ENCODE measurements at places on chromosomes 7 and 10. TPM values are rescaled to one million over a fixed set of nuclear protein-coding genes. Genes with fewer than 3 reads are reported as not detected.

GRCh38 chr7:83347945-83348444 is 185.3 kb upstream of the PCLO start:
- DNase-seq, result no peak

GRCh38 chr7:47454069-47454973 is 127.6 kb downstream of the TNS3 start:
- DNase-seq, result no peak

- no peak for DNase-seq
Observed at GRCh38 chr10:60578217-60578616, 188.5 kb upstream of the ANK3 start.

GRCh38 chr10:131078131-131078881 is 233.2 kb downstream of the TCERG1L start:
- no peak for DNase-seq

DNA sequence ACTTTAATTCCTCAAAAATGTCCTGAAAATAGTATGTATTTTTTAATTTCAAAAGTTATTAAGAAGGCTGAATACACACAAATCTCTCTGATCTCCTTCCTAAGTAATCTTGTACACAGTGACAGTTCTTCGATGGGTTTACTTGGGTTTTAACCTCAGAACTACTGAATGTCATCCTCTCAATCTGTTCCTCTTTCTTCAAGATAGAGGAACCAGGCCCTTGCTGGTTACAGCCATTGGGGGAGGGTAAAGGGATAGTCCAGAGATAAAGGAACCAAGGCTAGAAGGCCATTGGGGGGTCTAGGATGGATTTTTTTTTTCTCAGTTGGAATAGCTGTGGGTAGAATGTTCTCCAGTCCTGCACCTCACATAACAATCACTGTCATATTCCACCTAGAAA is 224.9 kb downstream of the SKIDA1 start:
- DNase-seq, result no peak

GRCh38 chr7:80725181-80725611 is 86.8 kb downstream of the CD36 start:
- no peak for DNase-seq

GRCh38 chr10:69757553-69758309 is 44.0 kb upstream of the COL13A1 start:
- DNase-seq, result no peak

DNA sequence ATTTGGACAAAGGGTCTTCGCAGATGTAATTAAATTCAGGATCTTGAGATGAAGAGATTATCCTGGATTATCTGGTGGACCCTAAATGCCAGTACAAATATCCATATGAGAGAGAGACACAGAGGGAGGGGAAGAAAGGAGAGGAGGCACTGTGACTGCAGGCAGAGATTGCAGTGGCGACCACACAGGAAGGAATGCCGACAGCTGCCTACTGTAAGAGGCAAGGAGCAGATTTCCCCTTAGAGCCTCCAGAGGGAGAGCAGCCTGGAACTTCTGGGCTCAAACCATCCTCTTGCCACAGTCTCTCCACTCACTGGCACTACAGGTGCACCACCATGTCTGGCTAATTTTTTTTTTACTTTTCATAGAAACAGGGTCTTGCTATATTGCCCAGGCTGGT is 152.3 kb downstream of the SDK1 start:
- no peak for DNase-seq

DNA sequence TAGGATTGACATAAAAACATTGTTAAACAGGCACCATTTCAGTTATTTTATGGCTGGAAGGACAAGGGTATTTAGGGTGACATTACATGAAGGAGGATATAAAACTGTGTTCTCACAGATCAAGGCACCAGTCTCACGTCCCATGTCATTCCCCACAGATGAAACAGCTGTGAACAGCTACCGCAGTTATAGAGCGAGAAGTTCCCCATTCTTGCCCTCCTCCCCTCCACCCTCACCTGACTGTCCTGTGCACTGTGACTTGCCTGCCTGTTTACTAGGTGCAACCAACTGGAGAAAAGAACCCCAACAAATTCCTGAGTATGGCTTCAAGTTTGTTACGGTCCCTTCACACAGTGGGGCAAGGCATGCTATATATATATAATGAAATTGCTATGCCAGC is 141.6 kb downstream of the SND1 start:
- no peak for DNase-seq

- DNase-seq, result no peak
Observed at GRCh38 chr7:28410628-28411531, 1.4 kb upstream of the CREB5 start.

DNA sequence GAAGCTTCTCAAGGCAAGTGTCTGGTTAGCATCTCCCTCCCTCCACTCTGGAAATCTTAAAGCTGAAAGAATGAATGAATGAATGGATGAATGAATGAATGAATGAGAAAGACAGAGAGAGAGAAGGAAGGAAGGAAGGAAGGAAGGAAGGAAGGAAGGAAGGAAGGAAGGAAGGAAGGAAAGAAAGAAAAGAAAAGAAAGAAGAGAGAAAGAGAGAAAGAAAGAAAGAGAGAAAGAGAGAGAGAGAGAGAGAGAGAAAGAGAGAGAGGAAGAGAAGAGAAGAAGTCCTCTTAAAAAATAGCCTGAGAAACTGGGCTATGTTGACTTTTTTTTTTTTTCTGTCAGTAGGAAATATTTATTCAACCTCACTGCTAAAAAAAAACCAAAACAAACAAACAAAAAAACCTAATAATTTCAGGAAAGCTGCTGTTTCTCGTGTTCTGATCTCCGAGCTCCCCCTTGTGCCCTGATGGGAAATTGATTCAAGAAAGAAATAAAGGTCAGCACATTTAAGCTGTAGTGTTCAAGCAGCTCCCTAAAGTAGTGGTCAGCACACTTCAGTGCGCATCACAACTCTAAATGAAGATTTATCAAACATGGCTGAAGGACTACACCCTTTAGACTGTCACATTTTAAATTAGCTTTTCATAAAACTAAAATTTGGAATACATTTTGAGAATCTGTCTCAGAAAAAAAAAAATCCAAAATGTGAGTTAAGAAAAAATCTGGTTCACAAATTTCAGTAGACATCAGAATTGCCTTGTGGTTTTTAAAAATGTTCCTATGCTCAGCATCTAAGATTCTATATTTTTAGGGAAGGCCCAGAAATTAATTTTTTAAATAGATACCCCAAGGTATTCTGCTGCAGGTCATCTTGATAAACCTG is 154.3 kb downstream of the ELAPOR2 start:
- DNase-seq, result no peak

- DNase-seq, result no peak
Observed at GRCh38 chr7:114921631-114922025, 266 bp upstream of the MDFIC start.

- DNase-seq, result no peak
Observed at GRCh38 chr10:72542396-72542815, 83.5 kb downstream of the MICU1 start.

- DNase-seq, result no peak
Observed at GRCh38 chr10:61100887-61101286, 156.9 kb upstream of the RHOBTB1 start.

- no peak for DNase-seq
Observed at GRCh38 chr7:134639061-134639460, 7.6 kb upstream of the BPGM start.

DNA sequence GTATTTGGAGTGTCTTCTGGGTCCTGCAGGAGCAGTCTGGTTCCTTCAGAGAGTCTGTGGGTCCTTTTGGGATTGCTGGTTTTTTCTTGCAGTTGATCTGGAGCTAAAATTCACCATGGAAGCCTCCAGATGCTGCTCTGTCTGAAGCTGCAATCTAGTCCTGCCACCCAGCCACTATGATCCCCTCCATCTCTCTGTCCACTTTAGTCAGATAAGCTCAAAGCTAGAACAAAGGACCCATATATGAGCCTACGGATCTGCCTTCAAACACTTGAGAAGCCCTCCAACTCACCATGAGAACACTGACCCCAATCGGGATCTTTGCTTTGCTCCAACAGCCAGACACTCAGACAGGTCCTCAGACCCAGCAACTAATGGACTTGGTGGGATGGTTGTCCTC is 618 bp upstream of the TBXAS1 start:
- DNase-seq, result no peak

Gene CUZD1
- 0.98 TPM for total RNA-seq

Gene COL13A1
- total RNA-seq, result 0.80 TPM

Gene HOXA5
- 48.7 TPM for total RNA-seq

Gene TSPAN33
- total RNA-seq, result 3.9 TPM

Gene SAP25
- total RNA-seq, result 0.98 TPM

Gene CALY
- 0.66 TPM for total RNA-seq

Gene SYT15B
- 3.8 TPM for total RNA-seq

Gene LRRD1
- not detected for total RNA-seq

Gene WNT8B
- total RNA-seq, result not detected

Gene AVL9
- 54.4 TPM for total RNA-seq

Gene ZNF425
- total RNA-seq, result 2.1 TPM

Gene MOSPD3
- 12.6 TPM for total RNA-seq

Gene KIF11
- total RNA-seq, result 1.6 TPM

Gene REEP3
- total RNA-seq, result 63.6 TPM

Gene DPYSL4
- 2.3 TPM for total RNA-seq
